Transverse colon (tissue), 4 donors: ENCODE measurements at places on chromosomes 11 and 22. TPM values are rescaled to one million over a fixed set of nuclear protein-coding genes. Genes with fewer than 3 reads are reported as not detected.

GRCh38 chr22:48223488-48224190 lies 1461.2 kb downstream of the TBC1D22A start:
- no peak overlapping the region for H3K4me3 ChIP-seq
- H3K27ac ChIP-seq: no peak overlapping the region
- no peaks in the 10 kb centered on the region for H3K27me3 ChIP-seq
- H3K36me3 ChIP-seq: no peaks in the 10 kb centered on the region
- H3K4me1 ChIP-seq: no peaks in the 10 kb centered on the region

- H3K4me3 ChIP-seq: no peak overlapping the region
- H3K27me3 ChIP-seq: no peaks in the 10 kb centered on the region
- no peaks in the 10 kb centered on the region for H3K36me3 ChIP-seq
- H3K4me1 ChIP-seq: no peaks in the 10 kb centered on the region
- DNase-seq: no peak
- no peak overlapping the region for H3K27ac ChIP-seq
Observed at GRCh38 chr11:35800970-35801953, 138.7 kb downstream of the TRIM44 start.

CABP4 gene
- total RNA-seq: not detected

DNA sequence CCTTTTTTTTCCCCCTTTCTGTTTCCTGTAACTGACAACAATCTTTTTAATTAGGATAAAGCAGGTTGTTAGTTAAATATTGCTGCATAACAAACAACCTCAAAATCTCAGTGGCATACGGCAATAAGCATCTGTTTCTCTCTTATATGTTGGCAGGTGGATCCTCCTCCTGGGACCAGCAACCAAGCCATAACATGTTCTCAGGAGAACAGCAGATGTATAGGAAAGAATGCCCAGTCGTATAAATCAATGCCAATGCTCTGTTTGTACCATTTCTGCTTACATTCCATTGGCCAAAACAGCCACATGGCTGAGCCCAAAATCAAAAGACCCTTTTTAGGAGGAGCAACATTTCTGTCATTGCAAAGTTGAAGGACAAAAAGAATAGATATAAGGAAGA lies 445.7 kb downstream of the AASDHPPT start:
- H3K4me3 ChIP-seq: no peak overlapping the region
- H3K27me3 ChIP-seq: no peaks in the 10 kb centered on the region

- H3K4me1 ChIP-seq: no peaks in the 10 kb centered on the region
- no peaks in the 10 kb centered on the region for H3K36me3 ChIP-seq
- no peak for DNase-seq
- no peak overlapping the region for H3K4me3 ChIP-seq
- no peak overlapping the region for H3K27ac ChIP-seq
Observed at GRCh38 chr11:87059596-87060390, 22.1 kb downstream of the TMEM135 start.

DNA sequence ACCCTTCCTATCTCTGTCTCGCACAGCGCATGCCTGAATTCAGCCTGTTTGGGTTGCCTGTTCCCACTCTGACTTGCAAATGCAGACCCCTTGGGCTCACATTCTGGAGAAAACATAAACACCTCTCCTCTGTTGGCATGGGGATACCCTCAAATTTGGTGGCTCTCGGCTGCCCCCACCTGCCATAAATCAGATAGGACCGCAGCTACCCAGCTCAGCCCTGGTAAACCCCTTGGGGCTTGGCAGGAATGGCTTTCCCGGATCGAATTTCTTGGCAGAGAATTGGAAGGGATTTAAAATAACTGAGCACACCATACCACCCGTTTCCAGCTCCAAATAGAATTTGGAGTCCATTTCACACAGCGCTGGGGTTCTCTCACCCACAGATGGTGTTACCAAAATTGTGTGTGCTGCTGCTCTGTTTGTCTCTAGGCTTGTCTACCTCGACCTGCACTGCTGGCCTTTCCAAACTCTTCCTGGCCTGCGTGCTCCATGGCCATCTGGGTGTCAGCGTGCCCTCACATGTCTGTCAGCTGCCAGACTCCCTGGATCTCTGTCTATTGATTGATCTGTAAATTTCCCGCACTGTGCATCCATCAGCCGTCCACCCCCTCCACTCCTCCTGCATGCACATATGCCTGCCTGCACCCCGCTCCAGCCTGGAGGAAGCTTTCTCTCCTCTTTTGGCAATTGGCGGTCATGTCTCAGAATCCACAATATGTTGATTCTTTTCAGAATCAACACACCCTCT lies 134.0 kb downstream of the NTM start:
- no peak overlapping the region for H3K4me3 ChIP-seq
- DNase-seq: no peak
- H3K4me1 ChIP-seq: no peaks in the 10 kb centered on the region
- no peak overlapping the region for H3K27ac ChIP-seq

GRCh38 chr22:28759861-28760560 lies 12.5 kb upstream of the CCDC117 start:
- H3K4me3 ChIP-seq: no peak overlapping the region
- no peak for DNase-seq

PDHX gene
- total RNA-seq: 37.0 TPM

CDC42EP1 gene
- 52.9 TPM for total RNA-seq

GRCh38 chr11:8693555-8693954 lies 11.0 kb downstream of the RPL27A start:
- H3K4me1 ChIP-seq: peaks cover 11% of the 10 kb centered on the region
- no peaks in the 10 kb centered on the region for H3K27me3 ChIP-seq
- no peak overlapping the region for H3K4me3 ChIP-seq
- no peak for DNase-seq

GRCh38 chr11:68120273-68121066 lies 718 bp downstream of the CHKA start:
- H3K4me3 ChIP-seq: peak overlapping the region; percentile 77
- H3K27me3 ChIP-seq: no peaks in the 10 kb centered on the region
- peaks cover 46% of the 10 kb centered on the region for H3K4me1 ChIP-seq
- DNase-seq: peak; percentile 53

OR52I2 gene
- total RNA-seq: not detected

DNA sequence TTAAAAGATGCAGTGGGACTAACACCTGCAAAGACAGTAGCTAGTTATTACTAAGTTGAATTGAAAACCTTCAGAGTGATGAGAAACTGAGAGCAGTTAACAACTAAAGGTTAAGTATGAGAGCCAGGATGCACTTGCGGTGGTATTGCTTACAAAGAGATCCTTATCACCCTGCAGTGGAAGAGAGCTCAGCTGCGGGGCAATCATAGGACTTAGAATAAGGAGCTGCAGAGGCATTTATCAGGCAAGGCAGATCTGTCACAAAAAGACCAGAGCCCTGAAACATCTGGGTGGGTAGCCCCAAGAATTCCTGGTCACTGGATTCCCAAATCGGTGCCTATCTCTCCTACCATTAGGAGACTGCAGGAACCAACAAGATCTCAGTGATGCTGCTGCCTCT lies 34.3 kb upstream of the CFAP300 start:
- no peak overlapping the region for H3K27ac ChIP-seq
- no peaks in the 10 kb centered on the region for H3K27me3 ChIP-seq
- H3K36me3 ChIP-seq: no peaks in the 10 kb centered on the region
- H3K4me1 ChIP-seq: peaks cover 10% of the 10 kb centered on the region
- no peak overlapping the region for H3K4me3 ChIP-seq
- DNase-seq: no peak

GRCh38 chr22:20243537-20244249 lies 24.4 kb downstream of the RTN4R start:
- peaks cover 12% of the 10 kb centered on the region for H3K4me1 ChIP-seq
- H3K36me3 ChIP-seq: no peaks in the 10 kb centered on the region
- no peaks in the 10 kb centered on the region for H3K27me3 ChIP-seq
- peak; percentile 49 for DNase-seq

TSSK2 gene
- not detected for total RNA-seq

DNA sequence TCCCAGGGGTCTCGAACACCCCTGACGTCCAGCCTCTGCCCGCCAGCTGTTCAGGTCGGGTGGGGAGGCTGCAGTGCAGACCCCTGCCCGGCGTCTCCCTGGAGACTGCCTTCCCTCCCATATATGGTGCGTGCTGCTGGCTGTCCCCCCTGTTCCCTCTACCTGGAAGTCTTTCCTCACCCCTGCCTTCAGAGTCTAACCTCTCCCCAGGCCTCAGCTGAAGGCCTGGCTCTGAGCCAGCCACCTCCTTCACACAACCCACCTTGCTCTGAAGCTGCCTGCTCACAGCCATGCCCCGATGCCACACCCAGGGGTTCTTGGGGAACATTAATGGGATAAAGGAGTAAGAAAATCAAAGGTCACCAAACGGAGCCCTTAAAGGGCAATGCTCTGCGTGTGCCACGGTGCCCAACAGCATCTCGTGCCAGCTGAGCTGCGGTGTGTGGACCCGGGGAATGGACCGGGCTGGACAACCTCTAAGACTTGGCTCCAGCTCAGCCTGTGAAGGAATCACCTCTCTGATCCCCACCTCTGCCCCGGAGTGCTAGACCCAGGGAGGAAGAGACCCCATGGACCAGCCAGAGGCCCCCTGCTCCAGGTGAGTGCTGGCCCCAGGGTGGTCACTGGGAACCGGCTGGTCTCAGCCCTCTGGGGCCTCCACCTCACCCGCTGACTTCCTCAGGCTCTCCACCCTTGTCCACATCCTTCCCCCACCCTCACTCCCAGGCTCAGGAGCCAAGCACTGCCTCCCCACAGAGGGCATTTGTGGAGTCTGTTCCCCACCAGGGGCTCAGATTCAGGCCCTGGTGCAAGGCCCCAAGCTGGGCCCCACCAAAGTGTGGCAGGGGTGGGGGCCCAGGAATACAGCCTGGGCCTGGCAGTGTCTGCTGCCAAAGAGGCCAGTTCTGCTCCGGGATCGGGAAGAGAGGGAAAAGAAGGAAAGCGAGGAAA lies at the start of gene NLRP6:
Gene NLRP6 (plus strand): TSS at position 407 of the 951 bp plus-strand sequence. CDS start 163 bp downstream, at position 570.
- H3K36me3 ChIP-seq: no peaks in the 10 kb centered on the region
- H3K4me3 ChIP-seq: peak within 1 kb of the TSS; percentile 38
- no peak within 1 kb of the TSS for H3K27ac ChIP-seq
- peaks cover 59% of the 10 kb centered on the region for H3K27me3 ChIP-seq

DNA sequence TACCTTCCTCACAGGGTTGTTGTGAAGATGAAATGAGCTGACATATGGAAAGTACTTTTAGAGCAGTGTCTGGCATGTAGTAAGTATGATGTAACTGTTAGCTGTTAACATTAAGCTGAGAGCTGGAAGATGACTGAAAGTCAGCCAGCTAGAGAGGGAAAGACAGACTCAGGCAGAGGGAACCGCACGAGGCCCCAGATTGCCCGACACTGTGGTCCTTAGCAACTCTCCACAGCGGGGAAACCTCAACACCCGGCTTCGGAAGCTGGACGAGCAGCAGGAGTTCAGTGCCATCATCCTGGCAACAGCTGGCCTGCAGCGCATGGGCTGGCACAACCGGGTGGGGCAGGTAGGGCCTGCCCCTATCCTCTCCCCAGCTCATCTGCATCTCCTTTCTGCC lies 6.5 kb downstream of the HMBS start:
- H3K4me1 ChIP-seq: peaks cover 19% of the 10 kb centered on the region
- no peak for DNase-seq
- no peak overlapping the region for H3K27ac ChIP-seq
- no peak overlapping the region for H3K4me3 ChIP-seq

DNA sequence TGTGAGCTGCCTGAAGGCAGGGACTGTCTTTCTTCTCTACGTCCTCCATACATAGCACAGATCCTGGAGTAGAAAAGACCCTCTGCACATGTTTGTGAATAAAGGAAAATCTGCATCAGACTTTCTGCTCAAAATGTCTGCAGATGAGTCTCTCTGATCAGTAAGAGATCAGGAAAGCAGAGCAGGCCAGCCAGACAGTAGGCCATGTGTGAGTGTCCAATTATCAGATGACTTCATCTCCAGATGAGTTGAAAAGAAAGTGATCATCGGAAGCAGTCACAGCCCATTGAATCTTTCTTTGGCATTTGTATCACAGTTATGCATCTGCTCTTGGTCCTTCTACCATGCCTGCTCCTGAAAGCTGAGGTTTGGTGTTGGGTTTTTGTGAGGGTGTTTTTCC lies 298.7 kb upstream of the NCAM1 start:
- no peaks in the 10 kb centered on the region for H3K4me1 ChIP-seq
- H3K4me3 ChIP-seq: no peak overlapping the region
- no peak overlapping the region for H3K27ac ChIP-seq
- no peaks in the 10 kb centered on the region for H3K27me3 ChIP-seq

FGF19 gene
- total RNA-seq: not detected

TH gene
- not detected for total RNA-seq

DNA sequence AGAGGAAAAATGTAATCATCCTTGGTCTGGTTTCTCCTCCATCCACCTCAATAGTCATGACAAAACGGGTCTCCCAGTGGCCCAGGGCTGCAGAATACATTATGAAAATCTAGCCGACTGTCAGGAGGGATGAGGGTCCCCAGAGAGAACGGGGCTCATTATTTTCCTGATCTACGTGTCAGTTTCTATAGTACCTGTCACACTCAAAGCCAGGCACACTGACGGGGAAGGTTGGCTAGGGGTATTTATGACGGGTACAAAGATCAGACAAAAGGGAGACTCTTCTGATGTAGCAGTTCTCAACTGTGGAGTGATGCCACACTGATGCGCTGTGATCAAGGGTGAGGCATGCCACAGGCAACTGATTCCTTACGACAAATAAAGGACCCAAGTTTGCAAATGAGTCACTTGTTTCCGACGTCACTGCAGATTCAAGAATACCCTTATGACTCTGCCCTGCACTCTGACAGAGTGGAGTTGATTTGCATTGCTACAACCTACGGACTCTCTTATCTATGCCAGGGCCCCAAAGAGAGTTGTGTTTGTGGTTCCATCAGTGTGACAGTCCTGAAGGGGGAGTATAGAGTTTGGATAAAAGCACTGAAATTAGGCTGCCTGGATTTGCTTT lies 188.2 kb upstream of the TBCEL start:
- no peaks in the 10 kb centered on the region for H3K4me1 ChIP-seq
- H3K36me3 ChIP-seq: no peaks in the 10 kb centered on the region
- no peak overlapping the region for H3K4me3 ChIP-seq

DNA sequence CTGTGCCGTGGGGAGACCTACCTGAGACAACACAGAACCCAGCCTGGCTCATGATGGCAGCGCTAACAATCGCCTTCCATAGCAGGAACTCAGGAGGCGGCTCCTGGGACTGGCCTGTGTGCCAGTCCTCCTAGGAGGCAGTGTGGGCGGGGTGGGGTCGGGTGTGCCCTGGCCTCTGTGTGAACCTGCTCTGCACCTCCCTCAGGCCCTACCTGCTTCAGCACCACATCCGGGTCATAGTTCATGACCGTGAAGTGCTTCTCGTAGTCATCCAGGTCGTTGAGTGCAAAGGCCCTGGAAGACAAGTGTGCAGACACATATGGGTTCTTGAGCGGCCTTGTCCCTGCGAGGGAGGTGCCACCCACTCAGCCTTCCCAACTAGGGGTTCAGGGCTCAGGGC lies 15.3 kb downstream of the TTLL12 start:
- peak; percentile 86 for DNase-seq
- peaks cover 16% of the 10 kb centered on the region for H3K4me1 ChIP-seq
- peak overlapping the region; percentile 81 for H3K27ac ChIP-seq
- H3K4me3 ChIP-seq: peak overlapping the region; percentile 28
- H3K36me3 ChIP-seq: no peaks in the 10 kb centered on the region

- H3K27me3 ChIP-seq: no peaks in the 10 kb centered on the region
- H3K36me3 ChIP-seq: no peaks in the 10 kb centered on the region
- H3K4me1 ChIP-seq: no peaks in the 10 kb centered on the region
- H3K27ac ChIP-seq: no peak overlapping the region
- H3K4me3 ChIP-seq: no peak overlapping the region
Observed at GRCh38 chr11:26914968-26915367, 78.9 kb upstream of the FIBIN start.

- peaks cover 7% of the 10 kb centered on the region for H3K27me3 ChIP-seq
- no peaks in the 10 kb centered on the region for H3K4me1 ChIP-seq
- no peak overlapping the region for H3K27ac ChIP-seq
- no peaks in the 10 kb centered on the region for H3K36me3 ChIP-seq
Observed at GRCh38 chr11:69808667-69809086, 10.5 kb downstream of the FGF3 start.

GRCh38 chr11:56885177-56885576 lies 103.5 kb upstream of the OR5AK2 start:
- H3K27ac ChIP-seq: peak overlapping the region; percentile 80
- H3K4me1 ChIP-seq: peaks cover 3% of the 10 kb centered on the region
- no peak overlapping the region for H3K4me3 ChIP-seq
- no peaks in the 10 kb centered on the region for H3K36me3 ChIP-seq
